Adrenal gland (tissue), 19 donors: ENCODE measurements at places on chromosomes 12 and 14. TPM values are rescaled to one million over a fixed set of nuclear protein-coding genes. Genes with fewer than 3 reads are reported as not detected.

Gene OTX2
- total RNA-seq, result not detected

Gene TAMALIN
- 13.0 TPM for total RNA-seq

DNA sequence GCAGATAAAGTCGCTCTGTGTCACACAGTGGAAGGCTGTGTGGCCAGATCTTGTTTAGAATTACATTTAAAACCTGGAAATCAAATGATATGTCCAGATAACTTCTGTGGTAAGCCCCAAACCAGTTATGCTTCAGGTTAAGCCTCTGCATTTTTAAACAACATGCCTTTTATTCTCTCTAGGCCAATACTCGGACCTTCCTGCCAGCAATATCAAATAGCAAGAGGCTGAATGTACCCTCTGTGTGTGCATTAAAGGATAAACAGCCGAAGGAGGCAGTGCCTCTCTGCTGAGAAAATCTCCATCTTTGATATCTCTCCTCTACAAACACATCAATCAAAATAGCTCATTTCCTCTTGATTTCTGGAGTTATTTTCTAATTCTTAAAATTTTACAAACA lies 67.1 kb upstream of the TMEM260 start:
- H3K4me1 ChIP-seq, result no peaks in the 10 kb centered on the region
- no peaks in the 10 kb centered on the region for H3K27me3 ChIP-seq
- DNase-seq, result no peak
- no peak overlapping the region for H3K4me3 ChIP-seq
- no peaks in the 10 kb centered on the region for H3K36me3 ChIP-seq

- H3K4me3 ChIP-seq, result no peak overlapping the region
- no peaks in the 10 kb centered on the region for H3K36me3 ChIP-seq
- H3K27me3 ChIP-seq, result no peaks in the 10 kb centered on the region
- no peak overlapping the region for H3K27ac ChIP-seq
These were observed 20.7 kb upstream of the TAS2R14 start for GRCh38 chr12:10959804-10960203.

DNA sequence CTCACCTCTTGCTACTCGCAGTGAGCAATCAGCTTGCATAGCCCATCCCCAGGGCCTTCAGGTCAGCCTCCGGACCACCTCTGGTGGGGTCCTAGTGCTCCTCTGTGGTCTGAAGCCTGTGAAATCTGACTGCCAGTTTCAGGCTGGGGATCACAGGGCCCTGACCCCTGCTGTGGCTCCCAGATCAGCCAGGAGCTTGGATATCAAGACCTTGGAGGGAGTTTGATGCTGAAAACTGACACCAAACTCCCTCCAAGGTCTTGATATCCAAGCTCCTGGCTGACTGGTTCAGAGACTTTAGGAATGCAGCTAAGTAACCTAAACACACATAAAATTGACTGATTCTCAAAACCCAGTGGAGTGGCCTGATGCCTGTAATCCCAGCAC lies 19.8 kb upstream of the DHRS4 start:
- H3K36me3 ChIP-seq, result no peaks in the 10 kb centered on the region
- H3K27me3 ChIP-seq, result no peaks in the 10 kb centered on the region
- no peak overlapping the region for H3K27ac ChIP-seq
- no peak for DNase-seq
- no peak overlapping the region for H3K4me3 ChIP-seq
- H3K4me1 ChIP-seq, result no peaks in the 10 kb centered on the region

- H3K36me3 ChIP-seq, result no peaks in the 10 kb centered on the region
- no peak for DNase-seq
- no peak overlapping the region for H3K27ac ChIP-seq
- H3K4me3 ChIP-seq, result no peak overlapping the region
These were observed 69.3 kb downstream of the ETV6 start for GRCh38 chr12:11718768-11719253.

Gene TAS2R8
- not detected for total RNA-seq

DNA sequence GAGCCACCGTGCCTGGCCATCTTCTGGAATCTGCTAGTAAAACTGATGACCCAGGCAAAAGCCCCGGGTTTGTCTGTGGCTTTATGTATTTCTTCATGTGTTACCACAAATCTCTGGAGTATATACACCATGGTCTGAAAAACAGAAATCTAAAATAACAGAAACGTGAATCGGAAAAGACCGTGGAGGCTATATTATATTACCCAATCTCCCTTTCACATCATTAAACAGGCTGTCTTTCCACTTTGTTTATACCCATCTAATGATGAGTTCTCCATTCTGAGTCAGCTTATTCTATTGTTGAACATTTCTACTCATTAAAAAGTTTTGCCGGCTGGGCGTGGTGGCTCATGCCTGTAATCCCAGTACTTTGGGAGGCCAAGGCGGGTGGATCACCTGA lies 9.5 kb upstream of the AJUBA start:
- H3K27me3 ChIP-seq, result no peaks in the 10 kb centered on the region
- no peaks in the 10 kb centered on the region for H3K36me3 ChIP-seq
- no peak for DNase-seq
- H3K4me1 ChIP-seq, result no peaks in the 10 kb centered on the region

Gene TAS2R14
- total RNA-seq, result 16.3 TPM

GRCh38 chr12:132327336-132328171 lies 1.8 kb downstream of the GALNT9 start:
- no peaks in the 10 kb centered on the region for H3K36me3 ChIP-seq
- H3K4me1 ChIP-seq, result peaks cover 17% of the 10 kb centered on the region
- H3K4me3 ChIP-seq, result no peak overlapping the region
- H3K27ac ChIP-seq, result peak overlapping the region; percentile 71

Gene TRIP11
- 67.4 TPM for total RNA-seq

DNA sequence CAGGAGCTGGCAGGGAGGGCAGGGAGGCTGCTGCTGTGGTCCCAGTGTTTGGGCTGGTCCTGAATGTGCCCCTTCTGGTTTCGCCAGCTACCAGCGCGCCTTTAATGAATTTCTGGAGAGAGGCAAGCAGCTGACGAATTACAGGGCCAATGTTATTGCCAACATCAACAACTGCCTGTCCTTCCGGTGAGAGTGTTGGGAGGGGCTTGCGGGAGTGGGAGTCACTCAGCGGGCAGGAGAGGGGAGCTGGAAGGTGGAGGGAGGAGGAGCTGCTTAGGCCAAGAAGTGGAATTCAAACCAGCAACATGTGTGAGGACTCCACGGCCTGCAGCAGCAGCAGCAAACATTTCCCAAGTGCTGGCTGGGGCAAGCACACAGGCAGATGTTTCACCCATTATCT lies 7.7 kb downstream of the TNFAIP2 start:
- H3K36me3 ChIP-seq, result peaks cover 57% of the 10 kb centered on the region
- H3K27ac ChIP-seq, result no peak overlapping the region
- H3K27me3 ChIP-seq, result no peaks in the 10 kb centered on the region
- peak; percentile 90 for DNase-seq
- peaks cover 53% of the 10 kb centered on the region for H3K4me1 ChIP-seq

GRCh38 chr12:71014180-71014785 lies 93.7 kb upstream of the PTPRR start:
- no peaks in the 10 kb centered on the region for H3K4me1 ChIP-seq
- H3K27ac ChIP-seq, result no peak overlapping the region
- no peak for DNase-seq
- H3K4me3 ChIP-seq, result no peak overlapping the region
- no peaks in the 10 kb centered on the region for H3K36me3 ChIP-seq
- no peaks in the 10 kb centered on the region for H3K27me3 ChIP-seq

DNA sequence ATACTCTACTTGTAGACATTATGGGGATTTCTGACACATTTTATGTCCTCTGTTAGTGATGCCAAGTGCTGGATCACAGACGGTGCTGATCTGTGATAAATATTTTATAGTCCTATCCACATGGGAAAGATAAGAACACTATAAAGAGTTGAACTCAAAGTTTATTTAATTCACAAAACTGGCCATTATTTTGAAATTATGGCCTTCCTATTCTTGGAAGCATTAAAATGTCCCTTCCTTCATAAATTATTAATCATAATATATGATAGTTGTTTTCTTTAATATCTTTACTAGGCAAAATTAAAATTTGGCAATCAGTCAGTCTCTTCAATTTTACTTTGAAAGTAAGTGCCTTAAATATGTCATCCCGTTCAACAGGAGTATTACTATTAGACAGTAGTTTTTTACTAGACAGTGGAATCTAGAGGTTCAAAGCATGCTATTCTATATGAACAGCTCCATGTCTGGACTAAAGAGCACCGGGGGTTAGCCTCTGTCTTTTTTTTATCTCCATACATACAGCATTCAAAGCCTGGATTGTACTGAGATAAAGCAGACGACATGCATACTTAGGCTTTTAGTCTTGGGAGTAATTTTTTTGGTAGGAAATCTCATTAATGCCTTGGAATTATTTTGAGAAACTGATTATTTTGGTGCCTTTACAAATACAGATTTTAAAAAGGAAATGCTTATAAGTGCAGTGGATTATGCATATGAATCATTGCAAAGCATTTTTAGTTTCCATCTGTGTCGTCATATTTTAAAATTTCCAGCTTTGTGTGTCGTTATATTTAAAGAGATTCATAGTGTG lies 306.1 kb upstream of the RGS6 start:
- H3K4me1 ChIP-seq, result peaks cover 4% of the 10 kb centered on the region
- no peak overlapping the region for H3K27ac ChIP-seq
- H3K36me3 ChIP-seq, result no peaks in the 10 kb centered on the region
- no peak overlapping the region for H3K4me3 ChIP-seq

Gene GPR84
- 0.81 TPM for total RNA-seq
